ENCODE measurements at places on chromosomes 2 and 18.

DNA sequence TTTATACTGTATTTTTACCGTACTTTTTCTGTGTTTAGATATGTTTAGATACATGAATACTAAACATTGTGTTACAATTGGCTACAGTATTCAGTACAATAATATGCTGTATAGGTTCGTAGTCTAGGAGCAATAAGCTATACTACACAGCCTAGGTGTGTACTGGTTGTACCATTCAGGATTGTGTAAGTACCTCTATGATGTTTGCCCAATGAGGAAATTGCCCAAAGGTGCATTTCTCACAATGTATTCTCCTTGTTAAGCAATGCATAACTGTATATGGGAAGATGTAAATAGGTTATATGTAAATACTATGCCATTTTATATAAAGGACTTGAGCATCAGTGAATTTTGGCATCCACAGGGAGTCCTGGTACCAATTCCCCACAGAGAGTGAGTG lies 10.7 kb downstream of the EIF2AK2 start:
- no peak for DNase-seq

DNA sequence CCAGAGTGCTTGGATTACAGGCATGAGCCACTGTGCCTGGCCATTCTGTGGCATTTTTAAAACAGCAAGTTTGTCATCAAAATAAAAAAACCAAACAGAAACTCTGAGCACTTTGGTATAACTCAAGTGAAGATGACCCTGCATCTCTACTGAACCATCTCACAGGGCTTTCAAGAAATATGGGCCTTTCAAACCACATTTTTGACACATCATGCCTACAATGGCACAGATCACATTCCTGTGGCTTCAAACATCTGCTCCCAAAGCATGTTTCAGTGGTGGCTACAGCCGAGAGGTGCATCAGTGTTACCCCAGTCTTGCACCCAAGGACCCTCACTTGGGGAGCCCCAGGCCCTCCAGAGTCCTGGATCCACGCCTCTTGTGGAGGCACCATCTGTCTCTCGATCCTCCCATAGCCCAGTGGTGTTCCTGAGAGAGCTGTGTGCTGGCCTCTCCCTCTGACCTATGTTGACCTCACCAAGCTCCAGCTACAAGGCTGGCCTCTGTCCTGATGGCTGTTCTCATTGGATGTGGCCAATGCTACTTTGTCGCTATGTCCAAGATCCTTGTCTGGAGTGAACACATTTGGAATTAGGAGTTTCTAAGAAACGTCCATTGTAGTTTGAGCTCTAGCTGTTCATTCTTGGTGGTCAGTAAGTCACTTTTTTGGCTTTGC lies 55.2 kb upstream of the RALBP1 start:
- no peak for DNase-seq

GRCh38 chr2:46323730-46324129 lies 26.5 kb downstream of the EPAS1 start:
- no peak for DNase-seq

GRCh38 chr2:69594341-69594740 lies 49.2 kb downstream of the AAK1 start:
- DNase-seq = no peak

DNA sequence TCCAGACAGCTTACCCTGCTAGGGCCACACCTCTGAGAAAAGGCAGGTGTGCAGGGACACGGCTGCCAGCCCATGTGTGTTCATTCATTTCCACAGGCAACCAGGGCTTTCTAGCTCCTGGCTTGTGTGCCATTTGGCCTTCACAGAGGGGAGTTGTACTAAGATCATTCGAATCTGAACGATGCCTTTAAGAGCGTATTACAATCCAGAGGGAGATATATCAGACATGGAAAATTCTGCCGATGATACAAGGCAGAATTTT lies 64.2 kb upstream of the OTOF start:
- DNase-seq = no peak

DNA sequence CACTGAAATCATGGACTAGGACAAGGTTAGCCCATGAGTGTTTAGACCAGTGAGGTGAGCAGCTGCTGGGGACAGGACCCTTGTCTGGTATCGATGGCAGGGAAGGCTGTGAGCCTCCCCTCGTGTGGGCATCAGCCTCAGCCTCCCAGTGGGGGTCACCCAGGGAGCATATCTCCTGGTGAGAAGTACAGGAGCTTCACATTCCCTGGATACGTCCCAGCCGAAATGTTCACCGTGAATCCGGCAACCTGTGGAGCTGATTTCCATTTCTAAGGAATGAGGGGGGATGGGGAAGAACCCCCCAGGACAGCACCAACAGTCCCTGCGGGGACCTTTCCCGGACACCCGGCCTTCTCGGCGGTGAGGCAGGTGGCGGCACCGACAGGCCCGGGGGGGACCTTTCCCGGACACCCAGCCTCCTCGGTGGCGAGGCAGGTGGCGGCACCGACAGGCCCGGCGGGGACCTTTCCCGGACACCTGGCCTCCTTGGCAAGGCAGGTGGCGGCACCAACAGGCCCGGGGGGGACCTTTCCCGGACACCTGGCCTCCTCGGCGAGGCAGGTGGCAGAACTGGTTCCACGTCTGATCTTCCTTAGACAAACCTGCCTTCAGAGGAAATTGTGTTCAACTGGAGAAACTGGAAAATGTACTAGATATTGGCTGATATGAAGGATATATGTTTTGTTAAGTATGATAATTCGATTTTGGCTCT lies 21.2 kb downstream of the RTP5 start:
- DNase-seq = no peak

DNA sequence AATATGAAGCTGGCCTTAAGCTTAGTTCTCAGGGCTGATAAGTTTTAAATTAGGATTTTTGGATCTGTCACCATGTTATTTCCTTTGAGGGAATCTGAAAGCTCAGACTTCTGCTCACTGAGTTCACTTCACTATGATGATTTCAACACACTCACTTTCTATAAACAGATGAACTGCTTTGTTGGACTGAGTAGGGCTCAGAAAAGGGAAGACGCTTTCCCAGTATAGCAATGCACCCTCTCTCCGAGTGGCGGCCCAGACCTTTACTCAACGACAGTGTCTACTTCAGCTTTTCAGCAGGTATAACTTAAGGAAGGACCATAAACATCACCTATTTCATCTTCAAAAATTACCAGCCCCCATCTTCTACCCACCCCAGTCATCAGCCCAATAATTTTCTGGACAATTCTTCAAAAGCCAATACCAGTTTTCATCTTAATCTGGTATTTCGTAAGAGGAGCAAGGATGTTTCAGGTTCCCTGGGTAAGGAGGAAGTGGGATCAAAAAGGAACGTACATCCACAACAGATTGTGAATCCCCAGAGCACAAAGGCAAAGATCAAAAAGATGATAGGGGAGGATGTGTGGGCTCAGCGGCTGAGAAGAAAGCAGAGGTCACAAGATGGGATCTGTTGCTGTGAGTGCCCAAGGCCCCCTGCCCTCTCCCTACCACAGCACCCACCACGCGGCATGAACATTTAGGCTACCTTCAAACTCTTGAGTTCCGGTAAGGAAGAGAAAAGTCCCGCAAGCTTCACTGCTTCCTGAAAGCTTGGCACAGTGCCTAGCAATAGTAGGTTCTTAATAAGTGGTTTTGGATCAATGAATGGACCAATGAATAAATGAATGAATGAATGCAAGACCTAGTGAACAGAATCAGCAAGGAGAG lies 41.9 kb downstream of the LPIN2 start:
- peak; percentile 57 for DNase-seq

DNA sequence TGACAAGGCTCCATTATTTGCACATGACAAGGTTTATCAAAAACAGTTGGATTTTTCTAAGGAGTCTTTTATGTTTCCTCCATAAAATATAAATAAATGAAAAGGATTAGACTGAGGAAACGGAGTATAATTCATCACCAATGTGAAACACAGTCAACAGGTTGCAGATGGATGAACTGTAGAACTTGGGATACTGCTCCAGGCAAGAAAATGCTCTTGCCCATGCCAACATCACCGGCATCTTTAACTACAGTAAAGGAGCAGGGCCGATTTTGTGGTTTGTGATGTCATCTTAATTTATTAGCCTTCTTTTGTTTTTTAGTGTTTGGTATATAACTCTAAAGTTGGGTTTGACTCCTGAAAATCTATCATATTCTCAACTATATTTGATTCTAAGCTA lies 577.3 kb downstream of the EPHA4 start:
- DNase-seq = no peak

- DNase-seq = peak; percentile 26
Observed at GRCh38 chr2:32591669-32592463, 36.0 kb upstream of the TTC27 start.

DNA sequence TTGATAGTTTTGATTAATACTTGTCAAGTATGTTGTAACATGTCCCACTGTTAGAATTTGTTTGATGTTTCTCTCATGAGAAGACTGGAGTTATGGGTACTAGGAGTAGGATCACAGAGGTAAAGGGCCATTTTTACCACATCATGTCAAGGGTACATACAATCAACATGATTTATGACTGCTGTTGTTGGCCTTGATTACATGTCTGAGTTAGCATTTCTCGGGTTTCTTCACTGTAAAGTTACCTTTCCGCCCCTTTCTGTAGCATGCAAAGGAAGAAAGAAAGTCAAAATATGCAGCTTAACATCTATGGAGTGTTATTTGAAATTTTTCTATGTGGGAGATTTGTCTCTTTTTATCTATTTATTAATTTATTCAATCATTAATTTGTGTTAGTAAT lies 1456.4 kb downstream of the SUCLG1 start:
- DNase-seq = no peak

GRCh38 chr2:237572742-237573101 lies 6.3 kb downstream of the PRLH start:
- DNase-seq = no peak

- DNase-seq = no peak
Observed at GRCh38 chr2:233117811-233118647, 57.9 kb downstream of the INPP5D start.

- no peak for DNase-seq
Observed at GRCh38 chr18:39761273-39761672, 2193.8 kb upstream of the PIK3C3 start.

- no peak for DNase-seq
Observed at GRCh38 chr2:92326-92725, 46.0 kb upstream of the FAM110C start.

DNA sequence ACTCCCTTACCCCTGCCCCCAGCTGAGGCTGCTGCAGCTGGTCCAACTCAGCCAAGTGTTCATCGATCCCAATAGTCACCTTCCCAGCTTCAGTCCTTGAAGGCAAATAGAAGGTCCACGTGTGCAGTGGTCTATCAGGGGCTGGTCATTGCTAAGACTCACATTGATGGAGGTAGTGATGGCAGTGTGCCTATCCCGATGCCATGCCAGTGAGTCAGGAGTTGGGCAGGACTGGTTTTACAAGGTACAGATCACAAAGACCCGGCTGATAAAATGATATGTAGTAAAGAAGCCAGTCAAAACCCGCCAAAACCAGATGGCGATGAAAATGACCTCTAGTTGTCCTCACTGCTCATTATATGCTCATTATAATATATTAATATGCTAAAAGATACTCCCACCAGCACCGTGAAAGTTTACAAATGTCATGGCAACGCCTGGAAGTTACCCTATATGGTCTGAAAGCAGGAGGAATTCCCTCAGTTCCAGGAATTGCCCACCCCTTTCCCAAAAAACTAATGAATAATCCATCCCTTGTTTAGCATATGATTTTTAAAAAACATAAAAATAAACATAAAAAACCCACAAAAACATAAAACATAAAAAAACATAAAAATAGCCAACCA lies 2.9 kb upstream of the C2orf80 start:
- DNase-seq = no peak

DNA sequence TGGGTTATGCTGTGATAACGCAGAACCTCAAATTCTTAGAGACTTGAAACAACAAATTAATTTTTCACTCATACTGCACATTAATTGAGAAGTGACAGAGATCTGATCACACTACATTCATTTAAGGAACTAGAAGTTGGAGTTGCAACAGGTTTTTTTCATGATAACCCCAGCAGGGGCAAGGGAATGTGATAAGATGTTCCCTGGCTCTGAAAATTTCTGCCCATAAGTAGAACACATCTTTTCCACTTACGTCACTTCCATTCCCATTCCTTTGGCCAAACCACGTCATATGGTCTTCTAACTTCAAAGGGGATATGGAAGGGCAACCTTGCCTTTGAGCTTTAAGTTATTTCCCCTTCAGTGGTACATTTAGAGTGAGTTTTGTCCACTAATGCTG lies 29.7 kb upstream of the PSME4 start:
- DNase-seq = no peak

DNA sequence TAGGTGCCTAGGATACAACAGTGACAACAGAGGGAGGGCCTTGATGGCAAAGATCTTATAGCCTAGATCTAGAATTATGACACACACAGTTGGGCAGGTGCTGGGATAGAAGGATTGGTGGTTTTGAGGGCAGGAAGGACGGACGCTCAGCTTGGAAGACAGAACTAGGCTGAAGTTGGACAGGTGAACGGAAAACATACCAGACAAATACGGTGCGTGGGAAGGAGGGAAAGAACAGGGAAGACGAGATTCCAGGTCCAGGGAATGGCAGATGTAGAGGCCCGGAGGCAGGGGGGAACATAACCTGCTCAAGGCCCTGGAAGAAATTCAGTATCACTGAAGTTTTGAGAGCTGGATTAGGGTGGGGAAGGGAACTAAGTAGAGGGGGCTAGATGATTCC lies 40.8 kb downstream of the CRACDL start:
- DNase-seq = no peak

All from CD4-positive, alpha-beta T cell treated with Interleukin-4 for 4 hours (primary cell).